Hematopoietic multipotent progenitor cell treated with erythropoietin and hydrocortisone succinate and interleukin-3 and kit ligand, for 17 days (in vitro differentiated cells): ENCODE measurements at places on chromosomes 6 and 20.

DNA sequence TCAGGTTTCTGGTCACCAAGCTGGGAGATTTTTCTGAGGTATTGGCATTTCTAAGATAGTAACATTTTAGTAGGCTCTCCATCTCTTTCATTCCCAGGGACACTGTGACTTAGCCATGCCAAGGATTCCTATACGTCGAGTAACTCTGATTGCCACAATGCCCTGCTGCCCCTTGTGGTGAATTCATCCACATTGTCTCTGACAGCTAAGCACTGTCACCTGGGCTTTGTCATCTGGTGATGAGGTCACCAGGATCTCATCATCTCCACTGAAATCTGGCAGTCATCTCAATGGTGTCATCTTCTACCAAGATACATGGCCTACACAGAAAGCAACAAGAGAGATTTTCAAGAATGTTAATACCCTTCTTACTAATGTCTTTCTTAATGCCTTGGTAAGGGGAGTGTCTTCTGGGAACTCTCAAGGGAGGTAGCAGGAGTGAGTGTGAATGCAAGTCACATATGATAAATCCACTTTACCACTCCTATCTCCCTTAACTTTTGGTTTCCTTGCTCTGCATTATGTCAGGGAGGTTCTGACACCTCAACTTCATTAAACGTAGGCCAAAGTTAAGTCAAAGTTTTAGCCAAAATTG is 246.7 kb downstream of the CD109 start:
- no peak for DNase-seq

- no peak for DNase-seq
These were observed 12.2 kb upstream of the C6orf58 start for GRCh38 chr6:127564761-127565160.

GRCh38 chr6:132405143-132405915 is 4.1 kb upstream of the MOXD1 start:
- DNase-seq: no peak

- no peak for DNase-seq
These were observed 91.4 kb upstream of the RNF217 start for GRCh38 chr6:124870611-124871459.

DNA sequence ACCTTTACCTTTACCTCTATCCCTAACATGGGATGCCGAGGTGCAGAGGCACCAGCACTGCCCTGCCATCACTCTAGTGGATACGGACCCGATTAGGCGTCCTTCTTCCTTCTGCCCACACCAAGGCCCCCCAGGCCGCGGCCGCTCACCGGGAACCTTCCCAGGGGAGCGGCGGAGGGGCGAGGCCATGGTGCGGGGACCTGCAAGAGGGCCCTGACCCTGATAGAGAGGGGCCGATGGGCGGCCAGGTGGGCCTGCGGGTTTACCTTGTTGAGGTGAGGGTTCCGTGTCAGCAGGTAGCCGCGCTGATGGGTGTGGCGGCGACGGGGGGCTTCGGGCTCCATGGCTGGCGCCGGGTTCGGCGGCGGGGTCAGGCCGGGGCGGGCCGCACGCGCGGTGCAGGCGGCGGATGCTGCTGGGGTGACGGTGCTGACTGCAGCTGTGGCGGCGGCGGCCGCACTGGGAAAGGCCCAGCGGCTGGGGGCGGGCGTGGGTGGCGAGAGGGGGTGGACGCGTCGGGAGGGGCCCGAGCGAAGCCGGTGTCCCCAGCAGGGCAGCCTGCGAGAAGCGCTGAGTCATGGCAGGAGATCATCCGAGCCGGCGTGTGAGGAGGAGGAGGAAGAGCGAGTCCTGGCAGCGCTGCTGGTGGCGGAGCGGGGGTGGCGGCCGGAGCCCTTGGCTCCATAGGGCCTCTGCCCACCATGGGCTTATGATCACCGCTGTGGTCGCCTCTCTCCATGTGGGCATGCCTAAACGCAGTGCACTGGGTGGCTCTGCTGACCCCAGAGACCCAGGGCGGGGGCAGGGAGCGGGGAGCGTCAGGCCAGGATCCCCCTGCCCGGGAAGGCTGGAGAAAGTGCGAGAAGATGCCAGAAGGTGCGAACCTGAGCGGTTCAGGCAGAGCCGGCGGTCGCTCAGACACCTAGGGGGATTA is at the start of gene ME1:
Gene ME1 (minus strand): TSS at position 441 of the 934 bp plus-strand sequence. CDS start 97 bp downstream, at position 344.
- peak; percentile 9 for DNase-seq

DNA sequence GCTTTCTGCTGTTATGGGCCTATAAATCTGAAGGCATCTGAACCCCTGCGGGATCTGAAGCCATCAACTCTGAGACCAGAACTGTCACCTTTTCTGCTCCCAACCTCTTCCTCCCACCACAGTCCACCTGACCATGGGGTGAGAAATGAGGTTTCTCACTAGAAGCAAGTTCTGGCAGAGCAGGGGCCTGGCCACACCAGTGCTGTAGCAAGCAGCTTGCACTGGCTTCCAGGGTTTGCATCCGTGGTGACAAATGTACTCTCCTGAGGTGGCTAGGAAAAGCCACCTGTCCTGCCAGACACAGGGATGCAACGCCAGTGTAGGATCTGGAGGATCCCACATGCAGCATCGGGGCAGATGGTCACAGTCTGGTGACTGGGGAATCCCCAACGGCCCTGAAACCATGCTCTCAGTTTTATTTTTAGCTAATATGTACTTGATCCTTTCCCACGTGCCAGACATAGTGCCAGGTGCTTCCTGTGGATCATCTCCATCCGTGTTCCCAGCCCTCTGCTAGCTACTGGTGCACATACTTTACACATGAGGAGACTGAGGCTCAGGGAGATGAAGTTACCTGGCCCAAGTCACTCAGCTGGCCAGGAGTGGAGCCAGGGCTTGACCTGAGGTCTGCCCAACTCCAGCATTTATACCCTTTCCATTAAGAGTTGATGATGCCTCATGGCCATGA is 122.1 kb upstream of the SPACA1 start:
- no peak for DNase-seq

GRCh38 chr6:143513410-143513809 is 1.9 kb upstream of the FUCA2 start:
- DNase-seq: peak; percentile 12

GRCh38 chr6:28944412-28944865 is 20.7 kb upstream of the TRIM27 start:
- peak; percentile 84 for DNase-seq

- DNase-seq: no peak
These were observed 204.5 kb downstream of the ISM1 start for GRCh38 chr20:13425381-13426135.

GRCh38 chr6:148251891-148252290 is 90.7 kb upstream of the SASH1 start:
- no peak for DNase-seq

- no peak for DNase-seq
These were observed 11.9 kb downstream of the CCDC167 start for GRCh38 chr6:37487591-37488380.

- DNase-seq: peak; percentile 28
These were observed 101.1 kb upstream of the LRFN2 start for GRCh38 chr6:40688214-40688761.

DNA sequence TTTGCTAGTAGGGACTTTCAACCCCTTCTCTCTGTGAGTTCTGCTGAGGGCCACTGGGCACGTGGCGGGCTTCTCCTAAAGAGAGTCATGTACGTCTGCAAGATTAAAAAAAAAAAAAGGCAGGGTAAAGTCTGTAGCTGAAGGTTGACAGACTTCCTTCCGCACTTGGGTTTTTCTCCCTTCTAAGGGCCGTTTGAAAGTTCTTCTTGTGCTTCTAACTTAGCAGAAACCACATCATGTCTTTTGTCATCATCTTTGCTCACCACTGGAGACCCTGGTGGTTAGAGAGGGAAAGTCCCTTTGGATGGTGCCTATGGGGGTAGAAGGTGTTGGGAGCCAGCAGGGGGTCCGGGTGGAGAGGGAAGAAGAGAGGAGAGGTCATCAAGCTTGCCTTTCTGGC is 31.4 kb downstream of the PRDM1 start:
- DNase-seq: no peak
